Heart left ventricle (tissue), 16 donors: ENCODE measurements at places on chromosomes 4 and X. TPM values are rescaled to one million over a fixed set of nuclear protein-coding genes. Genes with fewer than 3 reads are reported as not detected.

GRCh38 chrX:17453788-17454187 lies 78.8 kb downstream of the NHS start:
- no peak for DNase-seq

DNA sequence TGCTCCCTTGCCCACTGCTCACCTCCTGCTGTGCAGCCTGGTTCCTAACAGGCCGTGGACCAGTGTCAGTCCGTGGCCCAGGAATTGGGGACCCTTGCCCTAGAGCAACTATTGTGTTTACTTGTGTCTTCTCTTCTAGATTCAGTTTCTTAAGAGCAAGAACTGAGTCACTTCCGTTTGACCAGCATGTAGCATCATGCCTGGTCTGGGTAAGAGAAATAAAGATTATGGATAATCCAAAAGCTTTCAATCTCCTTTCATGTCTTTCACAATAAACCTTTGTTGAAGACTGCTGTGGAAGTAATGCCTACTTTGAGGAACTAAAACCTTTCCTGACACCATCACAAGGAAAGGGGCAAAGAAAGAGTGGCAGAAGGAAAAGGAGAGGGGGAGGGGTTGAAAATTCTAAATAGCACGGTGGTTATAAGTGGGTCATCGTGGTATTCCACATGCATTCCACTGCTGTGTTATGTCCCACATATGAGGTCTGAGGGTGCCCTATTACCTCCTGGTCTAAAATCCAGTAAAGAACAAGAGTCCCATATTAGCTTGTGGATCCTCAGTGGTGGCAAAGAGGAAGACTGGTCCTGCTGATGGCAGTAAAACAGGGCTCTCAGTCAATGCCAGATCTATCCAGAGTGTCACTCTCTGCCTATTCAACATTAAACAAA lies 133.4 kb downstream of the RASL11B start:
- no peak for DNase-seq

- no peak for DNase-seq
Measured at GRCh38 chr4:47510506-47511143, 25.6 kb downstream of the ATP10D start.

DNA sequence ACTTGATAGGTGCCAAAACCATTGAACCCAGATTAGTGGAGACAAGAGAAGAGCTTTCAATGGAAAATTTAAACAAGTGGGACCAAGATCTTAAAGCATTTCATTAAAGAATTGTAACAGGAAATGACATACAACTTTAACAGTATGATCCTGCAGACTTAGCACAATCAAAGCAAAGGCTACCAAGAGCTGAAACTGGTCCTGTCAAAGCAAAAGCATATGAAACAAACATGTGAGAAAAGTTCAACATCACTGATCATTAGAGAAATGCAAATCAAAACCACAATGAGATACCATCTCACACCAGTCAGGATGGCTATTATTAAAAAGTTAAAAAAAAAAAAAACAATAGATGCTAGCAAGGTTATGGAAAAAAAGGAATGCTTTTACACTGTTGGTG lies 425.6 kb downstream of the IL1RAPL1 start:
- DNase-seq: no peak

Gene HTR2C
- not detected for polyA plus RNA-seq

Gene CTSO
- 3.6 TPM for polyA plus RNA-seq

Gene BCLAF3
- polyA plus RNA-seq: 2.0 TPM

Gene C4orf36
- polyA plus RNA-seq: 0.36 TPM

Gene GRIA3
- polyA plus RNA-seq: 0.69 TPM

Gene PLXNB3
- 2.8 TPM for polyA plus RNA-seq

Gene PPARGC1A
- 25.4 TPM for polyA plus RNA-seq

Gene ABLIM2
- 11.1 TPM for polyA plus RNA-seq

Gene SSX2
- not detected for polyA plus RNA-seq
